ENCODE measurements at places on chromosomes 13 and 19.
A peak's percentile ranks its signal among the peaks of the same experiment; 100 is the strongest.

- DNase-seq, result no peak
Measured at GRCh38 chr19:2239771-2240770, 3.4 kb downstream of the SF3A2 start.

DNA sequence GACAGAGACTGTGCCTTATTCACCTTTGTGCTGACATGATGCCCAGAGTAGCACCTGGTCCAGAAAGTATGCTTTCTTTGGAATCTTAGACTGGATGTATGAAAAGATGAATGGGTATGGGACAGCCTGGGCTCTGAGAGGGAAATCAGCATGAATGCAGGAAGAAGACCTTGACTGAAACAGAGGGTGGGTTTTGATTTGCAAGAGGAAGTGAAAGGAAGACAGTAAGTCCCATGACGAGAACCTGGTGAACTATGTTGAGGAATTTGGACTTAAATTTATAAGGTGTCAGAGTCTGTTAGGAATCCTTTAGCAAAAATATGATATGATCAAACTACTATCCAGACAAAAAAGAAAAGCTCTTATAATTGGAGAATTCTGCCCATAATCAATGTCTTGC, 301.9 kb downstream of the SPRY2 start:
- no peak for DNase-seq

- DNase-seq, result peak; percentile 36
Measured at GRCh38 chr19:342801-343421, 1.7 kb downstream of the MIER2 start.

DNA sequence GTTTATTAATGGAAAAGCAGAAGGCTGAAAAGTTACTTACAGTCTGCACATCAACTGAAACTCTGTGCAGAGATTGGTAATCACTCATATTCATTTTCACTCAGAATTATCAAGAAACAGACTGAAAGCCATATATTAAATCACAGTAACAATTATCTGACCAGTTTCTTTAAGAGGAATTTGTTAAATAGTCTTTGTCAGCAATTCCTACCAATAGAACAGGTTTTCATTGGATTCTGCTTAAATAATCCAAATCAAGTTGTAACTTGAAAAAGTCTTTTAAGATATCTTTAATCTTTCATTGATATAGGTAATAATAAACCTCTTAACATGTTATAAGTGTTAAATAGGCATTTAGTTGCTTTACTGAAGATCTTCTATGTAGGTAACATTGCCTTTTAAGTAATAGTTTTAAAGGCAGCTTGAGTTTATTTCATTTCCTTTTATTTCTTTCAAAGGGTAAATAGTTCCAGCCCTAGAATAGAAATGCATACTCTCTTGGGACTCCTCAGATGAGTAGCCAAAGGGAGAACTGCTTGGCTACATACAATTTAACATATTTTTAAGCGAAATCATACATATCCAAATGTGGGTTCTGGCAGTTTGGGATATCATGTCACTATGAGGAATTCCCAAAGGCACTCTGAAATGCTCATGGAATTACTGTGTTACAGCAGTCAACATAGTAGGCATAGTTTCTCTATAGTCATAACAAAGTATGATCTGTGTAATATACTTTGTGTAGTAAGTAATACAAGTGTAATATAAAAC, 326.0 kb upstream of the SPRY2 start:
- peak; percentile 53 for DNase-seq

GRCh38 chr13:62512194-62513141, 1096.8 kb upstream of the PCDH20 start:
- peak; percentile 3 for DNase-seq

DNA sequence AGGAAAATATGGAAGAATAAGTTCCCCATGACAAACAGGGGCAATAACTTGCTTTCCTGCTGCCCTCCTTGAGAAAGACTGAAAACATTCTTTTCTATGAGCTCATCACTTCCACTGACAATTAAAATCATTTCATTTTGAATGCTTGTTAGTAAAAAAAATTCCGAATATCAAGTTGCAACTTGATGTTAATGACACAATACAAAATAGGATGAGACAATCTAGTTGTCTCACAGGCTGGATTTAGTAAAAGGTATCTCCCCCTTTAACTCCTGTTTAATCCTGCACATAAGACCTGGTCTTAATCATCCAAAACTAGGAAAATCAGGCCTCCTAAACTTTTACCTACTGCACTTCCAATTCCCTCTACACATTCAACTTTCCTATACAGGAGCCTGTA, 24.7 kb downstream of the IRS2 start:
- no peak for DNase-seq

GRCh38 chr19:21256722-21257121, 72.5 kb downstream of the ZNF708 start:
- DNase-seq, result no peak

DNA sequence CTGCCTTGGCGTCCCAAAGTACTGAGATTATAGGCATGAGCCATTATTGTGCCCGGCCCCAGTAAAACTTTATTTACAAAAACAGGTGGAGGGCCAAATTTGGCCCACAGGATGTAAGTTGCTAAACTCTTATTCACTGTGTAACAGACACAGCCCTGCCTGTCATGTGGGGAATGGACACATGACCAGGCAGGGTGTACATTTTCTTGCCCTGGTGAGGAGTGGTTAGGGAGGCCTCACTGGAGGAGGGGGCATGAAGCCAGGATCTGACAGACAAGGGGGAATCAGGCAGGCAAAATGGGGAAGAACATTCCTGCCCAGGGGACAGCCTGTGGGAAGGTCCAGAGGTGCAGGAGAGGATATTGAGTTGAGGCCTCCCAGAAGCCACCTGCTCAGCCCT, 7.4 kb upstream of the PGLS start:
- no peak for DNase-seq

DNA sequence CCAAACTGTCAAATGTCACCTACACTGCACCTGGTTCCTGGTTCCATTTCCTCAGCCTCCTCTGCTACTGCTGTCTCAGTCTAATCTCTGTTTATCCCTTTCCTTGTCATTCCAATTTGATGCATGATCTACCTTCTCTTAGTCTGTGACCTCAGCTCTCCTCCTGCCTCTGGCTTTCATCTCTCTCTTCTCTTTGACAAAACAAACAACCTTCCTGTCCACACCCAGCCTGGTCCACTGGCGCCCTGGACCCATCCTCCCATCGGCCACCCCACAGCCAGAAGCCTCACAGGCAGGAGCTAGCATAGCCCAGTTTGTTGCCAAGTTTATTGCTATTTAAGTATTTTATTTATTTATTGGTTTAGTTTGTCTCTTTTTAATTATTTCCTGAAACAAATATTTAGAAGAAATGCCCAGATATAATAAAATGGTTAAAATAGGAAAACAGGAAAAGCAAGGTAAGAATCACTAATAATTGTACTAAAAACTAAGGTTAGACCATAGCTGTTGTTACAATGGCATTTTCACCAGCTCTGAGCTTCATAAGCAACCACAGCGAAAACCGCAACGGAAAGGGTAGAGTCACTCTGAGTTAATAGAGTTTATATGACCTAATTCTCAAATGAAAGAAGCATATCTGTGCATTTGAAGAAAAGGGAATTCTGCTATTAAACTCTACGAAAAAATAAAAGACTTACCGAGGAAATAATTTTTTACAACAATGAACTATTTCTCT, 68.6 kb downstream of the EFNB2 start:
- DNase-seq, result no peak

DNA sequence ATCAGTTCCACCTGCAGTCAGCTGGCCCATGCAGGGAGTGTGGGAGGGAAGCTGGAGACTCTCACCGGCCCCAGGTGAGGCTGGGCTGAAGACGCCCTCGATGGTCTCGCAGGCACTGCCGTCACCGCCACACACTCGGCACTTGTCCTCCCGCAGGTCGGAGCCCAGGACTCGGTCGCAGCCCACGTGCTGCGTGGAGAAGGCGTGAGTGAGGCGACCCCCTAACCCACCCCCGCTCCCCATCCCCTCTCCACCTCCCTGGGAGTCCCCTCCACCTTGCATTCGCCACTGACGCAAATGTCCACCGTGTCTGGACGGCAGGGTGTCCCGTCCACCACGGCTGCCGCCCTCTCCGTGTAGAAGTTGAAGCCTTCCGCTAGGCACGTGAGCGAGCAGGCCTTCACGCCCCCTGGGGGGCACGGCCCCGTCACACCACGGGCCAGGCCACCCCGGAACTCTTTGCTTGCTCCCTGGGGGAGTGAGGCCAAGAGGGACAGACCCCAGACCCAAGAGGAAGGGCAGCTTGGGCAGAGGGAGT, 12.0 kb upstream of the MYO1F start:
- DNase-seq, result no peak

DNA sequence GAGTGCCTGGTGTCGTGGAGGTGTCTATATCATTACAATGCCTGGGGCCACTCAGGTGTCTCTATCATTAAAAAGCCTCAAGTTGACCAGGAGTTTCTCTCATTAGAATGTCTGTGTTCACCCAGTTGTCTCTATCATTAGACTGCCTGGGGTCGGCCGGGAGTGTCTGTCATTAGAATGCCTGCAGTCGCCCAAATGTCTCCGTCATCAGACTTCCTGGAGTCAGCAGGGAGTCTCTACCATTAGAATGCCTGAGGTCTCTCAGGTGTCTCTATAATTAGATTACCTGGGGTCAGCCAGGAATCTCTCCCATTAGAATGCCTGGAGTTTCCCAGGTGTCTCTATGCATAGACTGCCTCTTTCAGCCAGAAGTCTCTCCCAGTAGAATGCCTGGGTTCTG, 1477.6 kb downstream of the UQCRFS1 start:
- DNase-seq, result no peak

- peak; percentile 64 for DNase-seq
Measured at GRCh38 chr13:48431987-48432615, 19.2 kb upstream of the LPAR6 start.

DNA sequence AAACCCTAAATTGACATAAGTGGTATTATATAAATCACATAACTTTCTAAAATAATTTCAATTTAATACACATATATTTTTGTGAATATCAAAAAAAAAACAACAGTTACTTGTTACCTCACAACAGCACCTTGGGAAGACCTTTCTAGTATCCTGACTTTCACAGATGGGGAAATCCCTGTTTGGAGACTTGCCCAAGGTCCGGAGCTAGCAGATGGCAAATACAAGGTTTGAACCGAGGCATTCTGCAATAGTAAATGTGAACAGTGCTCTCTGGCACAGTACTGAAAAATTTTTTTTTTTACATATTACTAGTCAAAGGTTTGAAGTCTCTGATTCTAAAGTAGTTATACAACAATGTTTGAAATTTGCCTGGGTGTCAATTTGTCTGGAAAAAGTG, 104.5 kb downstream of the SUCLA2 start:
- DNase-seq, result no peak

- no peak for DNase-seq
Measured at GRCh38 chr19:17450264-17451075, 2.0 kb upstream of the TMEM221 start.

DNA sequence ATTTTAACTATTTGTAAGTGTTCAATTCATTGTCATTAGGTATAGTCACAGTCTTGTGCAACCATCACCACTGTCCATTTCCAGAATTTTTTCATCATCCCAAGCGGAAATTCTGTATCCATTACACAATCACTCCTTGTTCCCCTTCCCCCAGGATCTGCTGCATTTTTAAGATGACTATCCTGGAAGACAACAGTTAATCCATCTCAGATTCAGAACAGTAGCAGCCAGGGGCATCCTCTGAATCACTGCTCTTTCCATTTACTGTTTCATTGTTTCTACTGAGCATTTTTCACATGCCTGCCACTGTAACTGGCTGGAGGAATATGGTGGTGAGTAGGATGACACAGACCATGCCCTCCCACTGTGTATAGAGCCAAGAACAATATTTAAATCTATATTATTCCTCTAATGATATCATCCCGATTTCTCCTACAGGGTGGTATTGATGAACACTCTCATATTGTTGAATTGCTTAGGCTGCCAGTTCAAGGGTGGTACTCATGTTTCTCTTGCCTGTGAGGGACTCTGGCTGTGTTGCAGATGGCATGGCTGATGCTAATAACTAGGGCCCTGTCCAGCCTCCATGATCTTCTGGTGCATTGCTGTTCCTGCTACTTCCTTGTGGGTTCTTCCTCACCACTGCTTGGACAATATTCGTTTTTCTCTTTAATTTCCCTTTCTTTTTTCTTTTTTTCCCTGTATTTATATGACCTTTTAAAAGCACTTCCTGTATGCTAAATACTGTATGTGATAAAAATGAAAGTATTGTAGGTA, 59.0 kb downstream of the WDFY2 start:
- peak; percentile 96 for DNase-seq

All from fibroblast of skin of left quadriceps (primary cell).